ENCODE measurements at places on chromosomes 1 and 21.

DNA sequence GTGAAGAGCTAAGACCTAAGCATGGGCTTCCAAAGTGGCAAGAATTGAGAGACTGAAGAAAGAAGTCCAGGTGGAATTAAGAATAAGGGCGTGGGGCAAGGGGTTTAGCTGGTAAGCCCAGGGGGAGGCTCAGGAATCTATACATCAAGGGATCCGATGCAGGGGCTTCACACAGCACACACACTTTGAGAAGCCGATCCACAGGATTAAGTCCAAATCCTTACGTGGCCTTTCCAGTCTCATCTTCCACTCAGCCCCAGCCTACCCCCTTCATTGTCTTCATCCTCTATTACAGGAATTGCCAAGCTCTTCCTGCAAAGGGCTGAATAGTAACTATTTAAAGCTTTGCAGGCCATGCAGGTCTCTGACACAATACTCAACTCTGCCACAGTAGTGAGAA, 101.3 kb downstream of the TGFBR3 start:
- no peak for ATAC-seq

GRCh38 chr1:218525451-218526197, 180.5 kb downstream of the TGFB2 start:
- no peak for ATAC-seq

GRCh38 chr1:33391343-33392078, 39.4 kb downstream of the PHC2 start:
- no peak for ATAC-seq

- ATAC-seq: no peak
Measured at GRCh38 chr21:44407493-44407892, 47.8 kb upstream of the LRRC3 start.

DNA sequence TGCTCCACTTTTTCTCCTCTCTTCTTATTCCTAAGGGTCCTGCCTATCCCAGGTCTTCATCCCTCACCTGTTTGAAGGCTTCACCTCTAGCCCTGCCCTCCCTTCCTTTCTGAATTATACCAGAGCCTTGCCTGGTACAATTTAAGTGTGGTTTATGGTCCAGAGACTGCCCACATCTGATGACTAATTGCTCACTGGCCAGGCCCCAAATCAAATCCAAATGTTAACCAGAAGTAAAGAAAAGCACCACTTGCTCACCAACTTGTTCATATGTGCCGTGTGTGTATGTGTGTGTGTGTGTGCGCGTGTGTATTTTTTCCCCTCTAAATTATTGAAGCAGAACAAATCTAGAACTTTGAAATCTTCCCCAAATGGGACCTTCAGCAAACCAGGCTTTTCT, 26.4 kb downstream of the MYOM3 start:
- ATAC-seq: no peak

GRCh38 chr1:239812580-239812979, 279.1 kb upstream of the FMN2 start:
- no peak for ATAC-seq

DNA sequence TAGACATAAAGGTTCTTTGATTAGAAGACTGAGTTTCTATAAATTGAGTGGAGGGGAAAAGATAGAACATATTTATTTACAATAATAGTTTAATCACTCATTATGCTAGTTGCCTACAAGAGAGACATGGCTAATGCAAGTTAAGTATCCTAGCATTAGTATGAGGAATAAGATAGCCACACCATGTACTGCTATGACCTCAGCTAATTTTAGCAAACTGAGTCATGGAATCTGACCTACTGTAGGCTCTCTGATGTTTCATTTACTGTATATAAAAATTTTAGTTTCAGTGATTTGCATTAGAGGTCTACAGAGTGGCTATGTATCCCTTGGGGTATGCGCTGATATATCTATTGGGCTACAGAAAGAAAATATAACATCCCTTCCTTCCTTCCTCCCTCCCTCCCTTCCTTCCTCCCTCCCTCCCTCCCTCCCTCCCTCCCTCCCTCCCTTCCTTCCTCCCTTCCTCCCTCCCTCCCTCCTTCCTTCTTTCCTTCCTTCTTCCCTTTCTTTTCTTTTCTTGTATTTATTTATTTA, 5.8 kb downstream of the AGL start:
- no peak for ATAC-seq

DNA sequence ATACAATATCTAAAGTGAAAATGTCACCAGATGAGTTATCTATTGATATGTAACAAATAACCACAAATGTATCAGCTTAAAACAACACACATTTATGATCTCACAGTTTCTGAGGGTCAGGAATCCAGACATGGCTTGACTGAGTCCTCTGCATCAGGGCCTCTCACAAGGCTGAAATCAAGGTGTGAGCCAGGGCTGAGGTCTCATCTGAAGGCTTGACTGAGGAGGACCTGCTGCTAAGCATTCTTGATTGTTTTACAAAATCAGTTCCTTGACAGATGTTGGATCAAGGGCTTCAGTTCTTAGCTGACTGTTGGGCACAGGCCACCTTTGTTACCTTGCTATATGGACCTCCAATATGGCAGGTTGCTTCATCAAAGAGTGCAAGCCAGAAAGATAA, 483.7 kb downstream of the CAMTA1 start:
- no peak for ATAC-seq

DNA sequence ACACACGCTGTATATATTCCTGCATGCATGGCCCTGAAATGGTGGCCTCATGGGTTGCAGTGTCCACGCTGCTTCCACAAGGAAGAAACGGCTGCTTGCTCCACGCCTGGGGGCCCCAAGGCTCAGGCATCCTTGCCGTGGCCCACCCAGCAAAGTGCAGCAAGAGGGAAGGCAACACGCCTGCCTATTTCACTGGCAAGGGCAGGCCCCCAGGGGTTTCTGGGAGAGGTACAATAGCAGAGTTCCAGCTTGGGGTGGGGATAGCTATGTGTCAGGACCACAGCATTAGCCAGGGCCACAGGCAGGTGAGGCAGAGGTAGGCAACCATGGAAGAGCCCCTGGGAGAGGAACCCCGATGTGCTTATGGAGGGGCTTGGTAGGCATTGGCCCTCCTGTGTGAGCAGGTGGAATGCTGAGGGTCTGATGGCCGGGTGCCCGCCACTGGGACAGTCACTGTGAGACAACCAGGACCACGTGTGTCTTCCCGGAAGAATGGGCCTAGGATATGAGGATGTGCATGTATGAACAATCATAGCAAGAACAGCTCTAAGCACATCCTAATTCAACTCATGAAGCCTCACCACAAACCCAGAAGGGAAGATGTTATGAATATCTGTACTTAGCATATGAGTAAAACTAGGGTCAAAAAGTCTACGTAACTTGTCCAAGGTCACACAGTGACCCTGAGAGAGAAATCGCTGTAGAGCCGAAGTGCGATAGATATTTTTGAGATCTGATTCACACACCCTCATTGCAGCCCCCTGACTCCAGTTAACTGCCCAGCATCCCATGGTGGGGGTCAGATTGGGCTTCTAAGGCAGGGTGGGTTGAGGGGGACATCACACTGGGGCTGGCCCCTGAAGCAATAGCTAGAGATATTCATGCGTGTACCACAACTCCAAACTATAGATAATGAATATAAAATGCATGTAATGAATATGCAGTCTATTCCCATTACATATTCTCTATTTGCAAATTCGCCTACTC, 11.8 kb downstream of the TFF2 start:
- ATAC-seq: peak; percentile 35

DNA sequence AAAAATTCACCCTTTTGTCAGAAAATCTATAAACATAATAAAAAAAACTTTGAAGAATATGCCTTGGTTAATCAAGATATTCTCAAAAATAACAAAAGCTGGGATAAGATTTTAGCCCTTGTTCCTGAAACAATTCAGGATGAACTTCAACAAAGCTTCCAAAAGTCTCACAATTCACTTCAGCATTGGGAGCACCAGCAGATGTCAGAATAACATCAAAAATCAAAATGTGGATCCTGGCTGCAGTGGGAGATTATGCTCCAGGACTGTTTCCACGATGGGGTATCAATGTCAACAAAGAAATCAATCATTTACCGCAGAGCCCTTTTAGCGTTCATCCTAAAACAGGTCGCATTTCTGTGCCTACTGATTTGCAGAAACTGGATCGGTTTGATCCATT, 35.2 kb downstream of the ZNF670 start:
- ATAC-seq: no peak

DNA sequence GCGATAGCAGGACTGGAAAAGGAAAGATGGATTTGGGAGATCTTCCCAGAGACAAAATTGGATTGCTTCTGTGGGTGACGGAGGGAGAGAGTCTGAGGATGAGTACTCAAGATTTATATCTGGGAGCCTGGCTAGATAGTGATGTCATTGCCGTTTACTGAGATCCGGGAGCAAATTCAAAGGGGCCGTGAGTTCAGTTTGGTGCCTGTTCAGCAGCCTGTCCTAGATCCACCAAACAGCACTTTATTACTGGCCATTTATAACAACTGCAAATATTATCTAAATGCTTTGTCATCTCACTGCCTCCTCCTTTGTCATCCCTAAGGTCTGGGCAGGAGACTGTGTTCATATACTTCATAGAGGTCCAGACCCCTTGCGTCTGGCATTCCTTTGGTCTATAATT, 29.2 kb downstream of the MAPKAPK2 start:
- ATAC-seq: no peak

Measured in stimulated activated memory B cell treated with anti-CD40 and anti-IgM and Interleukin-4, amounts not matched to agents 10 μg/mL and 1 μg/mL and 100 μg/mL, for 72 hours (primary cell).